Nucleus accumbens (tissue), 56 donors: ENCODE measurements at places on chromosomes 12 and 14.

DNA sequence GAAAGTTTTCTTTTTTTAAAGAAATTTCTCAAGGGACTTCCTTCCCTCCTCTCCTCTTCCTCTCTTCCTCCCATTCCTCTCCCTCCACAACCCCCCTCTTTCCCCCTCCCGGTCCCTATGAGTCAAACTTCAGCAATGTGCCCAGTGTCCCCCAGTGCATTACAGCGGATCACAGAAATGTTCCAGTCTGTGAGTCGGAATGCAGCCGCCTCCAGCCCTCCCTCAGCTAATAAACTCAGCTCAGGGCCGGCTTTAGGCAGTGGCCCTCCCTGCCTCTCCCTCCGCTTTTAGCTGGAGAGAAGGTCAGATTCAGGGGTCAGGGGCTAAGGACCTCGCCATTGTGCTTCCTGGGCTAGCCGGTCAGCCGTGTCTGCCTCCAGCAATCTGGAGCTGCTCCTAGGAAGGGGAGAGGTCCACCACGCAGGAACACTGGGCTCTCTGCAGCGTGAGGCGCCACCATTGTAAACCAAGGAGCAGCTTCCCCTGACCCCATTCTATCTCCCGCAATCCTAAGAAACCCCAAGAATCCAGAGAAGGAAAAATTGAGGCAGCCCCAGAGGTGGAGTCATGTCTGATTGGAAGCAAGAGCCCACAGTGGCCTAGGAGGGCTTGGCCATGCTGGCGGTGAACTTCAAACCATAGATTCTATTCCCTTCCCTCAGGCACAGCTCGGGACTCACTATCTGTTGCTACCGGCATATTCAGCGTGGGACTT lies 1.1 kb upstream of the HDAC7 start:
- DNase-seq, result no peak

DNA sequence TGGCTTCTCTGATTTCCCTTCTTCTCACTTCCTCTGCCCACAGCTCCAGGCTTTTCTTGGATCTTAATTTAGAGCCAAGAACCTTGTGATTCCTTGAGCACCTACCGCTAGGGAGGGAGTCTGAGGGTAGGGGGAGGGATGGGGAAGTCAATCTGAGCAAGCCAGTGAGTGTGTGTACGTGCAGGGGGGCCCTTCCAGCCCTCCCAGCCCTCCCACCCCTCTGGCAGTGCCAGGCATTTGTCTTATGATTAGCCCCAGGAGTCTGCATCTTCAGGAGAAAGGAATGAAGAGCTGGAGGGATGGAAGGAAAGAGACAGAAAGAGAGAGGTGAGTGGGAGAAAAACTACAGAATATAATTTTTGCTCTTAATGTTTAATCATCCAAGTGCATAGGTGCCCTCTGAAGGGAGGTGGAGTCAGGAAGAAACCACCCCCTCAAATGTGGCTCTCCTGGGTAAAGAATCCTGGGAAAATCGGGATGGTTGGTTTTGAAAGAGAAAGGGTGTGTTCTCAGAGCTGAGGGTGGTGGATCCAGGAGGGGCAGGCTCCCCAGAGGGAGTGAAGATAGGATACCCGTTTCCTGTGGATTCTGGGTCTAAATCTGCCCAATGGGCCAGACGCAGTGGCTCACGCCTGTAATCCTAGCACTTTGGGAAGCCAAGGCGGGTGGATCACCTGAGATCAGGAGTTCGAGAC lies 2.1 kb downstream of the PIANP start:
- DNase-seq, result no peak

DNA sequence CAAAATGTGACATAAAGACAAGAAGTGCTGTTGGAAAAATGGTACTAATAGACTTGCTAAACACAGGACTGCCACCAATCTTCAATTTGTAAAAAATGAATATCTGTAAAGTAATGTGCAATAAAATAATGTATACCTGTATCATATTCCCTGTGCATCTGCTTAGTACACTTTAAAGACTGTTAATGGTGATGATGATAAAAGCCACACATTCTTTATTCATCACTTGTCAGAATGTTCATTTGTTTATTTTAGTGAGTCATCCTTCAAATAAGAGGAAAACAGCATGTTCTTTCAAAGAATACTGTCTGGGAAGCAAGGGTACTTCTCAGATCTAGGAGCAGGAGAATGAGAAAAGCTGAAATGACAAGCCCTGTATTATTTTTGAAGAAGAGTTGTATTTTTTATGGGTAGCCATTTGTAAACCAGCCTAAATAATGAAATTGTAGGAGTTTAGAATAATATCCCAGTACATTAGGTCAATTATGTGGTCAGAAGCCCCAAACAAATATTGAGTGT lies 78.3 kb upstream of the PSMA6 start:
- DNase-seq, result no peak

DNA sequence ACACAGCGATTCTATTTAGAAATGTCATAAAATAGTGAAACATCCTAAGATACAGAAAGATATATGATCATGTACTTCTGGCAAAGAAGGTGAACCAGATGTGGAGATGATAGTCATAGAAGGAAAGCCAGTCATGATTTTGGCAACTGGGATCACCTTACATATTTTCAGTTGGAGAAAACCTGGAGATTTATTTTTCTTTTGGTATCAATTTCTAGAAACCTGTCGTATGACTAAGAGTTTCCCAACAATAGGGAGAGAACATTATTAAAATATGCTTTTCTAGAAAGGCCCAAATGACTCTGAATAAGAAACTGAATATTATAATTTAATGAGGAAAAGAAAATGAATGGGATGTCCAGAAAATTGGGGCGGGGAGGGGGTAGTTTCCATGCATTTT lies 396.4 kb downstream of the ZFP36L1 start:
- DNase-seq, result no peak

DNA sequence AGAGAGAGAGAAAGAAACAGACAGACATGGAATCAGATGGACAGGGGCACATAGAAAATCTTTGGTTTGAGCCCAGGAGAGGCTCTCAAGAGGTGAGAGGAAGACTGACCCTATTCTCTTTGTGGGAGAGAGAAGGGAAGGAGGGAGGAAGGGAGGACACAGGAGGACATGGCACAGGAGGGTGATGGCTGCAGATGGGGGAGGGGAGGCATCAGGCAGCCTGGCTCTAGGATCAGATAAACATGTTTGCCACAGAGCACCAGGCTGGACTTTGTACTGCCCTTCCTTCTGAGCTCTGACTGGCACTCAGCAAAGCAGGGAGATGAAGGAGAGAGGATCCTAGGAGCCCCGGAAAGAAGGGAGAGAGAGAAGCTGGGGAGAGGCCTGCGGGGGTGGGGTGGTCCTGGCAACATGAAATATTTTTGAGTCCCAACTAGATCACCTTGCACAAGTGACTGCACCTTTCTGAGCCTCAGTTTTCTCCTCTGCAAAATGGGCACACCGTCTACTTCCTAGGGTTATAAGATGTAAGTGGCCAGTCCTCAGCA lies 6.1 kb downstream of the HNF1A start:
- no peak for DNase-seq

GRCh38 chr12:90677552-90677951 lies 277.4 kb downstream of the CCER1 start:
- no peak for DNase-seq
